ENCODE measurements at places on chromosomes 11 and 22.

DNA sequence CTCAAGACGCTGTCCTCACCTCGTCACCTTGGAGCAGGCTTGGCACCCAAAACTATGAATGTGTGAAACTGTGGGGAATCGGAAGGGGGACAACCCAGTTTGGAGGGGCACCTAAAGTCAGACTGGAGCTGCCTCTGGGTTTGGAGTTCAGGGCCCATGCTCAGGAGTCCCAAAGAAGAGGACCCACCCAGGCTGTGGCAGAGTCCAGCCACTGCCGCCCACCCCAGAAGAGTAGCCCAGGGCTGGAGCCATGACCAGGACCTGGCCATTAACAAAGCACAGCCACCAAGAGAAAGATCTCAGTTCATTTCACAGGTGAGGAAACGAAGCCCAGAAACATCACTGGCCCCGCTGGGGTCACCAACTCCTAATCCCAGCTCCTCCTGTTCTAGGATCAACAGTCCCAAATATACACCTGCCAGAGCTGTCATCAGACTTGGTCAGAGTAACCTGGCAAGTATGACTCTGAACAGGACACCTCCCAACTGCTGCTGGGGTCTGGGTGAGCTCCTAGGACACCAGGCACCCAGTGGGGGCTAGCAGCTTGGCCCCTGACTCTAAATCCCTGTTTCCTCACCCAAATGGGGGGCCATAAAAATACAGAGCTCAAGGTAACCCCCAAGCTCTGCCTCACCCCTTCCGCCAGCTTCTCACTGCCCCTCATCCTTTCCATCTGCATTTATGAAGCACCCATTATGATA, 2.7 kb downstream of the RAB3IL1 start:
- no peak for DNase-seq

DNA sequence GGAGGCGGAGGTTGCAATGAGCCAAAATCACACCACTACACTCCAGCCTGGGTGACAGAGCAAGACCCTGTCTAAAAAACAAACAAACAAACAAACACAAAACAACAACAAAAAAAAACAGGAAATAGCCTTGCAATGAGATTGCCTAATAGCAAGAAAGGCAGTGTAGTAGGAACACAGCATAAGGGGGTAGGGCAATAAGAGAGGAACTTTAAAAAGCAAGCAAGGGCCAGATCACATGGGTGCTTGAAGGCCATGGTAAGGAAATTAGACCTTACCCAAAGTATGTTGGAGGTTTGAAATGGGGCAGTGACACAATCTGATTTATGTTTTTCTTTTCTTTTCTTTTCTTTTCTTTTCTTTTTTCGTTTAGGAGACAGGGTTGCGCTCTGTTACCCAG, 34.7 kb upstream of the NRIP3 start:
- no peak for DNase-seq

- DNase-seq: no peak
These were observed 119.2 kb downstream of the ETS1 start for GRCh38 chr11:128468111-128468510.

DNA sequence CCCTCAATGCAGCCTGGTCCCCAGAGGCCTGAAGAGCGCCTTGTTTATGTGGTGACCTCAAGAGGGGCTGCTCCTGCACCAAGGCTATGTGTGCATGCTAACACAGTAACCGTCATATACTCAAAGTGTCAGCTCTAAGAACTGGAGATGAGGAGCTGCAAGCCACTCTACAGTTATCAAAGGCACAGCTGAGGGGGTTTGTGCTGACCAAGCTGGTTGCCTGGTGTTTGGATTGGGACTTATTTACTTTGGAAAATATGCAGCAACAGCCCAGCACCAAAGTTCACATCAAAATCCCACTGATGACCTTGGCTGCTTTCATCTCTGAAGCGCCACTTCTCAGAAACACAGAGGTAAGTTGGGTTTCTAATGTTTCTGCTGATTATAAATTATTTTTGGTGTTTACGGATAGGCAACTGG, at the start of gene SERPIND1:
Gene SERPIND1, plus strand, starts transcription at position 321 of the 420 bp plus-strand sequence. CDS start 5,200 bp downstream, outside the sequence.
- no peak for DNase-seq

DNA sequence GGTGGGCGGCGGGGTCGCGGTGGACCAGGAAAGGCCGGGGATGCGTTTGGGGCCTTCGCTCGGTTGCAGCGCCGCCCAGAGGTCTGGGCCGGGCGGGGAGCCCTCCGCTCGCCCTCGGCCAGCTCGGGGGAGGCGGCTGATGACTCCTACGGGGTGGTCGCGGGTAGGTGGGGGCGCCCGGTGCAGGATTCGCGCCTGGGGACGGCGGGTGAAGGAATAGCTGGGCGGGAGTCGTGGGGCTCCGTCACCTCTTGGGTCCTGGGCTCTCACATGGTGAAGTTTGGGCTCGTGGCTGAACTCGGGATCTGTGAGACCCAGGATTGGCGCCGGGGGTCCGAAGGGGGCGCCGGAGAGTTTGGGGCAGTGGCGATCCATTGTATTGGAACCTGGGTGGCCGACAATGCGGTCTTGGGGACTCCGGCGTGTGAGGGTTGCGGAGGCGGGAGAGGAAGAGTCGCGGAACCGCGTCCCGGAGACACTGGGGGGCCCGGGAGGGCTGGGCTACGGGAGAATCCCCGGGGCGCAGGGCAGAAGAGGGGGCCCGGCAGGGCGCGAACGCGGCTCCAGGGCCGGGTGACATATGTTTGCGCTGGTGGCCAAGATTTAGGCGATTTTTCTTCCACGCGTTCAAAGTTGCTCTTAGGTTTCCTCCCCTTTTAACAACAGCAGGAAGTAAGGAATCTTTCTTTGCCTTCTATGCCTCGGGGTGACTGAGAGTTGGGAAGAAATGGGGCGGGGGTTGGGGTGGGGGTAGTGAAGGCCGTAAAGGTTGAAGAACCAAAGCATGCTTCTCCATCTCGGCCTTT, 935 bp downstream of the QSER1 start:
- DNase-seq: no peak

GRCh38 chr11:16814410-16815046, 76.1 kb downstream of the C11orf58 start:
- DNase-seq: no peak

DNA sequence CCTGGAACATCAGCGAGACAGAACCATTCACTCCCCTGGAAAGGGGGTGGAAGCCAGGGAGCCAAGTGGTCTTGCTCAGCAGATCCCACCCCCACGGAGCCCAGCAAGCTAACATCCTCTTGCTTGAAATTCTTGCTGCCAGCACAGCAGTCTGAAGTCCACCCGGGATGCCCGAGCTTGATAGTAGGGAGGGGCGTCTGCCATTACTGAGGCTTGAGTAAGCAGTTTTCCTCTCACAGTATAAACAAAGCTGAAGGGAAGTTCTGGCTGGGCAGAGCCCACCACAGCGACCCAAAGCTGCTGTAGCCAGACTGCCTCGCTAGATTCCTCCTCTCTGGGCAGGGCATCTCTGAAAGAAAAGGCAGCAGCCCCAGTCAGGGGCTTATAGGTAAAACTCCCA, 764.8 kb upstream of the LUZP2 start:
- DNase-seq: no peak

DNA sequence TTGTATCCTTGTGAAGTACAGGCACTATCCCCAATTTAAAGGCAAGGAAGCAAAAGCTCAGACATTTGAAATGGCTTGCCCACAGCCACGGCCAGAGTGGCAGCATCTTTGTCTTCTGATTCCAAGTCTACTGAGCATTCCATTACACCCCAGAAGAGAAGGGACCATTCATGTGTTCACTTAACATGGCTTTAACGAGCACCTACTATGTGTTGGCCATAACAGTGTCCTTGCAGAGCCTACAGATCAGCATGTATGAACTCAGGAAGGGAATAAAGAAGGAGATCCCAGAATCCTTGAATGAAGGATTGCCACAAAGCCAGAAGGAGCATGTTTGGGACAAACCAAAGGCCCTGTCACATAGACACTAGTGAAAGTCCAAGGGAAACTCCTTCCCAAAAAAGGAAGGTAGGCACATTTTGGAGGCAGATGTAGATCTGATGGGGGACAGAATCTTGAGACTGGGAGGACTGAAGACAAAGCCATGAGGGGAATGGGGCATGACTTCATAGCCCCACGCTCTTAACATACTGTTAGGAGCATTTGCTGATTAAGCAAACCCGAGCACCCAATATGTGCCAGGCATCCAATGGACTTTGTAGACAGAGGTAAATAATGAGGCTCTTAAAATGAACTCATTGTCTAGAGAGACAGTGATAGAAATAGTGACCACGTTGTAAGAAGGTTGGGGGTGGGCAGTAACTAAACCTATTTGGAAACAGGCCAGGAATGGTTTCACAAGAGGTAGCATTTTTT, 54.9 kb downstream of the P4HA3 start:
- DNase-seq: no peak

DNA sequence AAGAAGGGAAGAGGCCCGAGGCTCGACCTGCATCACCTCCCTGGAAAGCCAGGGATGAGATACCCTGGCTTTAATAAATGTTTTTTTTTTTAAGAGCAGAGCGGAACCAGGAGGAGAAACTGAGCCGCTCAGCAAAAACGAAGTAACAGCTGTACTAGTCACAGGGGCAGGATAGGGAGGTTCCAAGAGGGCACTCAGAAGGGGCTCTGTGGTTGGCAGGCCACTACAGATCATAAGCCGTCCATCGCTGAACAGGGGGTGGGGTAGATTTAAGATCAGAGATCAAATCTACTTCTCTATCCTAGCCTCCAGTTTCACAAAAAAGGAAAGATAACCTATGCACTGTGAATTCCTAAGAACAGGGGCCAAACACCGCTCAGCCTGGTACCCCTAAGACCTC, 625 bp downstream of the EIF3D start:
- DNase-seq: no peak

DNA sequence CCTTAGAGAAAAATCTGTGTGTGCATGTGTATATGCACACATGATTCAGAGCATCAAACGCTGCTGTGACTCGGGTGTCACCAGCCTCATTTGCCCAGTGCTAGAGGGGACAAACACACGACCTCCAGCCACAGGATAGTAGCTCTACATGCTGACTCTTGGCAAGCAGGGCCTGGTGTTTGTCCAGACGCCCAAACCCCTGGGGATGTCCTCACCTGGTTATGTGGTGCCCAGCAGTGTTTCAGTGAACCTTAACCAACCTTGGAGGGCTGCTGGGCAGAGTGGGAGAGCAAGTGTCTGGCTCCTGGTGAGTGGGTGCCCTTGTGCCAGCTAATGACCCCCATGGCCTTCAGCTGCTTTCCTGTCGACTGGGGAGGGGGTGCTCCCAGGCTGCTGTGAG, 26.7 kb downstream of the IGLL1 start:
- no peak for DNase-seq

- DNase-seq: no peak
These were observed at the start of gene ISX for GRCh38 chr22:35065796-35066218. Gene ISX (plus strand): TSS chr22:35066158. CDS start chr22:35067088, 930 bp downstream.

GRCh38 chr11:44613153-44613552, 47.7 kb downstream of the CD82 start:
- no peak for DNase-seq

GRCh38 chr11:45085646-45086501, 60.6 kb upstream of the PRDM11 start:
- no peak for DNase-seq

DNA sequence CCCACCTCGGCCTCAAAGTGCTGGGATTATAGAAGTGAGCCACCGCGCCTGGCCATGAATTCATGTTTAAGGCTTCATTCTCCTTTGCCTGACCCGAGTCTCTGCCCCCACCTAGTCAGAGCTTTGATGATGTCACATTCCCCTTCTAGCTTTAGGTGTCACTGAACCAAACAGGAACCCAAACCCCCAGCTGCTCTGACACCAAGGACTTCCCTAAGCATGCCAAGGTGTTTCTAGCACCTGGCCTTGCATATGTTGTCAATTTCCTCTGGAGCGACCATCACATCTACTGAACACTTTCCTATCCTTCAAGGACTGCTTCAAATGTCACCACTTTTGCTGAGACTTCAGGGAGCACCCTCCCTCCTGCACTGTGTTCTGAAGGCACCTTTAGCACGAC, 2.3 kb downstream of the F2 start:
- DNase-seq: no peak

GRCh38 chr11:109040303-109040702, 375.4 kb downstream of the DDX10 start:
- no peak for DNase-seq

- no peak for DNase-seq
These were observed 1.9 kb upstream of the GRAP2 start for GRCh38 chr22:39898997-39899396.

GRCh38 chr11:75571625-75572024, 9.6 kb downstream of the SERPINH1 start:
- DNase-seq: no peak

DNA sequence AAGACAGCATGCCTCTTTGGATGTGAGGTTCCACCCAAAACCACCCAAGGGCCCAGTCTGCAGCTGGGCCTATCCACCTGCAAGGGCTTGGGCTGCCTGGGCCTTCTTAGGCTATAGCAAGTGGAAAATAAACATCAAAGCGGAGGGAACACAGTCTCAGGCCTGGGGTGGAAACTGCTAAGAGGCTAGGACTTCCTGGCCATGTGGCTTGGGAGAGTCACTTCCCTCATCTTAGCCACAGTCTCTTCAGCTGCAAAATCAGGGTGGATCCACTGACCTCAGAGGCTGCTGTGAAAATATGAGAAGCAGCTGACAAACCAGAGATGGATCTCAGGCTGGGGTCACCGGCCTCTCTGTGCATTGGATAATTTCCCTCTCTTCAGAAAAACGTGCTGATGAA, 30.6 kb upstream of the TFIP11 start:
- DNase-seq: no peak

DNA sequence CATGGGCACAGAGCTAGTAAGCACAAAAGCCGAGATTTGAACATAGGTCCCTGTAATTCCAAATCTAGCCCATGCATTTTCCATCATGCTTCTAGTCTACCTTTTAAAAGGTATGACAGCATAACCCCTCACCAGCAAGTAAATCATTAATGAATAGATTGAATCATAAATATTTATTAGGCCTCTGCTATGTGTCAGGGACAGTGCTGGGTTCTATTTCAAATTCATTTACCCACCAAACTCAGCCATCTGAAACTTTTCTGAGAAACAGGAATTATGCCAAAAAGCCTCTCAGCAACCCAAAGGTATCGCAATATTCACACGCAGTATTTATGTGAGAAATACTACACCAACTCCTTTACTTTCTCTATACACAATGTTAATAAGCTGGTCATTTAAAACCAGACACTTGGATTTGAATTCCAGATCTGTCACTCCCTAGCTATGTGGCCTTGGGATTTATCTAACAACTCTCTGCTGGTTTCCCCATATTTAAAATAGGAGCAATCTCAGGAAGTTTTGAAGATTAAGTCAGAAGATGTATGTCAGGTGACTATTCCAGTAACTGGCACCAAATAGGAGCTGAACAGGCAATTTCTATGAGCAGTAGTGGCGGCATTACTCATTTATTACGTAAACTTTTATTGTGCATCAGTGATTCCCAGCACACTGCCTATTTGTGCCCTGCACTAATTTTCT, 191.4 kb downstream of the TENM4 start:
- DNase-seq: no peak

- DNase-seq: no peak
These were observed 45.4 kb upstream of the CARS1 start for GRCh38 chr11:3102641-3102921.

GRCh38 chr11:66341502-66342126, 3.3 kb downstream of the BRMS1 start:
- DNase-seq: no peak

Data from NCI-H510A (cell line).